NCI-H1105 (cell line): ENCODE measurements at places on chromosomes 4 and X.

GRCh38 chr4:148072789-148073188 is 340.9 kb downstream of the ARHGAP10 start:
- no peak for DNase-seq

- DNase-seq = peak; percentile 71
Observed at GRCh38 chr4:181536811-181537434, 706.3 kb upstream of the TENM3 start.

- no peak for DNase-seq
Observed at GRCh38 chr4:98642991-98643426, 15.4 kb downstream of the TSPAN5 start.

DNA sequence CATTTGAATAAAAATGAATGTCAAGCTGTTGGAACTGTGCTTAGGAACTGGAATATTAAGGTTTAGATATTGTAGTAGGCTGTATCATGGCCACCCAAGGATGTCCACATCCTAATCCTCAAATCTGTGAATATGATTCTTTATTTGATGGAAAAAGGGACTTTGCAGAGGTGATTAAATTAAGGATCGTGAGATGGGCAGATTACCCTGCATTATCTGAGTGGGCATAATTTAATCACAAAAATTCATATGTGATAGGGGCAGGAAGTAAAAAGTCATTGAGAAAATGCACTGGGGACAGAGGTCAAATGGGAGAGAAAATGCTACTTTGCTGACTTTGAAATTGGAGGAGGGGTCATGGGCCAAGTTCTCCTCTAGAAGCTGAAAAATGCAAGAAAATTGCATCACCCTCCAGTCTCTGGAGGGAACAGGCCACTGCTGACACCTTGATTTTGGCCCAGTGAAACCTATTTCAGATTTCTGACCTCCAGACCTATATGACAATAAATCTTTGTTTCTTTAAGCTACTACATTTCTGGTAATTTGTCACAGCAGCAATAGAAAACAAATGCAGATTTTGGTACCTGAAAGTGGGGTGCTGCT is 521.4 kb downstream of the PCDH7 start:
- no peak for DNase-seq

GRCh38 chrX:53084043-53084570 is 1.9 kb downstream of the TSPYL2 start:
- DNase-seq = no peak

GRCh38 chr4:158624889-158625478 is 46.7 kb downstream of the C4orf46 start:
- peak; percentile 15 for DNase-seq

DNA sequence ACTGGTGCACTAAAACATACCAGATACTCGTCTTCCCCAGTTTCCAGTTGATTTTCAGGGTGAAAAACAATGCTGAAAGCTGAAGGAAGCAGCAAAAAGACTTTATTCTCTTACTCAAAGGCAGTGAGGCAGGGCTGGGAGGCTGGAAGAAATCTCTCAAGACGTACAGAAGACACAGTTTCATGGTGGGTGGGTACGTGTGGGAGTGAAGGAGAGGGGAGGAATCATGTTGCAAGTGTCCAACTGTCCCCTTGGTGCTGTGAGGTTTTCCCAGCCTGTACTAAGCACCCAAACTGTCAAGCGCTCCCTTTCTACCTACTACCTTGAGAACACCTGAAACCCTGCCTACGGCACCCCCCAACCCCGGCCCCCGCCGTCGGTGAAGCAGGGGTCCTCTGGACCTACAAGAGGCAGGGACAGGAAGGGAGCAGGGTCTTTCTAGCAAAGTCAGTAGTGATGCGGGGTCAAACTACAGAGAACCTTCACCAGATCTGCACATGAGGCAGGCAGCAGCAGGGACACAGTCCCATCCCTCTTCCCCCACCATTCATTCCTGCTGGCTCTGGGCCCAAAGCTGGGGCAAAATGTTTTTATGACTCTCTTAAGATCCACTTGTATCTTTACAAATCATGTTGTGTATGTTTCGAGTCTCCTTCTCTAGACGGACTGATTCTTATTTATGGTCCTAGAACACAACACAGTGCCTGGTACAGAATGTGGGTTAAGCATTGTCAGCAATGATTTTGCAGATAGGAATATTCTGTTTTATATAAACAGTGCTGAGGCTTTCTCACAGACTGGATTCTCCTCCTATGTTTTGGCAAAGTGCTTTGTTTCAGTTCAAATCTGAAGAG is 2.4 kb upstream of the SETD7 start:
- DNase-seq = no peak

- no peak for DNase-seq
Observed at GRCh38 chrX:14670819-14671218, 141.5 kb downstream of the GLRA2 start.

GRCh38 chrX:130769835-130770234 is 133.2 kb downstream of the ENOX2 start:
- no peak for DNase-seq

DNA sequence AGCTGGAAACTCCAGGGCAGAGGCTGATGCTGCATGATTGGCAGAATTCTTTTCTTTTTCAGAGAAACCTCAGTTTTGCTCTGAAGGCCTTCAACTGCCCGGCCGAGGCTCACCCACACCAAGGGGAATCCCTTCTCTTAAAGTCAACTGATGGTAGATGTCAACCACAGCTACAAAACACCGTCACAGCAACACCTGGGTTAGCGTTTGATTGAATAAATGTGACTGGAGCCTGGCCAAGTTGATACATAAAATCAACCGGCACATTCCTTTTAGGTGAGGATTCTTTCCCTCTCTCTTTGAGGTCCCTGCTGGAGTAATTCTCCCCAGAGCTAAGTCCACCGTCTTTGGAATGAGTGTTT is 15.2 kb upstream of the KIAA0232 start:
- DNase-seq = no peak

- no peak for DNase-seq
Observed at GRCh38 chr4:187942968-187943367, 52.6 kb upstream of the ZFP42 start.

GRCh38 chr4:23932186-23932585 is 42.3 kb upstream of the PPARGC1A start:
- no peak for DNase-seq

- DNase-seq = no peak
Observed at GRCh38 chrX:20418379-20419150, 151.9 kb upstream of the RPS6KA3 start.

GRCh38 chr4:6929812-6930464 is 20.3 kb downstream of the TBC1D14 start:
- no peak for DNase-seq

- no peak for DNase-seq
Observed at GRCh38 chrX:63426519-63426918, 75.4 kb upstream of the SPIN4 start.

- peak; percentile 86 for DNase-seq
Observed at GRCh38 chrX:56995271-56995994, at the start of gene SPIN3. Gene SPIN3, minus strand, starts transcription at chrX:56995541. Its CDS starts 594 bp downstream, at chrX:56994947.

DNA sequence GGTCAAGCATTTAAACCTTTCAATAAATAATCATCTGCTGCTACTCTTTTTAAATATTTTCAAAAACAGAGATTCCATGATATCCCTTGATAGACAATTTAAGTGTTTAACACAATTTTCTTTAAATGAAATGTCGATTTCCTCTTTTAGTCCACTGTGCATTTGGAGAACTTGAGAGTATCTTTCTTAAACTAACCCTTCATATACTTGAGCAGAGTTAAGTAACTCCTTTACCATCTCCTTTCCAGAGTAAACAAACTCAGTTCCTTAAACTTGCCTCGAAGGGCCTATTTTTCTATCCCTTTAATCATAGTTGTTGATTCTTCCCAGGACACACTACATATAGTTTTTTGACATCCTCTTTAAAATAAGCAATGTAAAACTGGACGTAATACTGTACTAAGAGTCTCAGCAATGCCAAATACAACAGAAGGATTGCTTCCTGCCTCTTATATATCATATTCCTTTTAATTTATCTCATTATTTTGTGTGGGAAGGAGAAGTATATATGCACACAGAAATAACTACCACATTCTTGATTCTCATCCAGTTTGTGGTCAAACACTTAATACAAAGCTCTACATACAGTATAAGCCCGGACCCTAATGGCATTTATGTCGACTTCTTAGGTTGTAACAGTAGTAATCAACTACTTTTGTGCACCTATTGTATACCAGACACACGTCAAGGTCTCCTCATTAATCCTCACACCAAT is 22.8 kb downstream of the RAB28 start:
- no peak for DNase-seq

DNA sequence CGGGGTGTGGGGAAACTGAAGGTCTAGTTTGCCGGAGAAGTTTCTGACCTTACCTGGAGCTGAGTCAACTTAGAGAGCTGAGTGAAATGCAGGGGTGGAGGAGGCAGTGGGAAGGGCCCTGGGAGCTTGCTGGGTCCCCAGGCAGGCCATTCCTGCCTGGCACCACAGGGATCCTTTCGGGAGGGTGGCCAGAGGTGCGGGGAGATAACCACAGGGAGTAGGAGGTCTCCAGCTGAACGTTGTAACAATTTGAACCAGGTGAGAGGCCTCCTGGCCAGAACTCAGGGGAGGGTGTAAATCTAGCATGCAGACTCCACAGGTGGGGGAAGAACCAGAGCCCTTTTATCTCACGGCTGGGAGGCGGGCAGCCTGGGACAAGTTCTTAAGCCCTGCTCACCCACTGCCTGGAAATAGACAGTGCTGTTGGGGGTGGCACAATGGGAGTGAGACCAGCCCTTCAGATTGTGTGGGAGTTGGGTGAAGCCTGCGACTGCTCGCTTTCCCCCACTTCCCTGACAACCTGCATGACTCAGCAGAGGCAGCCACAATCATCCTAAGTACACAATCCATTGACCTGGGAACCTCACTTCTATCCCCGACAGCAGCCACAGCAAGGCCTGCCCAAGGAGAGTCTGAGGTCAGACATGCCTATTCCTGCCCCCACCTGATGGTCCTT is 247.4 kb downstream of the ADGRA3 start:
- DNase-seq = no peak

GRCh38 chr4:91111556-91111955 is 984.4 kb downstream of the CCSER1 start:
- no peak for DNase-seq

GRCh38 chrX:27186671-27187070 is 276.5 kb downstream of the PPP4R3C start:
- DNase-seq = peak; percentile 5

GRCh38 chr4:141331534-141332358 is 111.1 kb downstream of the ZNF330 start:
- no peak for DNase-seq

GRCh38 chr4:87476934-87477333 is 52.2 kb downstream of the SPARCL1 start:
- no peak for DNase-seq

- no peak for DNase-seq
Observed at GRCh38 chrX:69396916-69397315, 107.2 kb upstream of the NALF2 start.

DNA sequence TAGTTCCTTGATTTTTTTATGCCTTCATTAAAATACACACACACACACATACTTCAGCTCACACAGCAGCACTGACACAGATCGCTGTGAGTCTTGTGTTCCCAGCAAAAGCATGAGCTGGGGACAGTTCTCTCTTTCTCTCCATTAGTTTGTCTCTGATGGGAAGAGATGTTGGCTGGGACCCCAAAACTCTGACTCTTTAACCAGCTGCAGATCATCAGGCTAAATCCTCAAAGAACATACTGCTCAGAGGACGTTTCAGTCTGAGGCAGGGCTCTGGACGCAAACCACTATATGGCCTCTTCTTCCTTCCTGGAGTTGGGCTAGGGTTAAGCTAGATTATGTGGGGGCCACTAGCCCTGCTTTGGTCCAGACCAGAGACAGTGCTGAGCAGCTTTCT is 109.6 kb downstream of the NHSL2 start:
- DNase-seq = no peak

DNA sequence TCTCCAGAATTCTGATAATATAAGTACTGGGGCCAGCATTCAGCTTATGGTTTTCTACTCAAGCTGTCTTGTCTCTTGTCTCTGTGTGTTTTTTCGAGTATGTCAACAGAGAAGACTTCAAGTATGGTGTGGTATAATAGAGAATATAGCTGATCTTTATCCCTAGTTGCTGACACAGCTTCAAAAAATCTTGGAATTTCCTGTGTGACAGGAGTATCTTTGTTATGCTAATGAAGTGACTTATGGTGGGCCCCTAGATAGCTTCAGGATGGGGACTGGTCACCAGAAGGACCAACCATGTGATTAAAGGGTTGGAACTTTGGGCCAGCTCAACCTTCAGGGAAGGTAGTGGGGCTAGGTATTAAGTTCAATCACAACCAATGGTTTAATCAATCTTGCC is 2.9 kb downstream of the GPRASP3 start:
- DNase-seq = no peak

GRCh38 chr4:110195561-110196205 is 2.7 kb downstream of the ELOVL6 start:
- DNase-seq = no peak

DNA sequence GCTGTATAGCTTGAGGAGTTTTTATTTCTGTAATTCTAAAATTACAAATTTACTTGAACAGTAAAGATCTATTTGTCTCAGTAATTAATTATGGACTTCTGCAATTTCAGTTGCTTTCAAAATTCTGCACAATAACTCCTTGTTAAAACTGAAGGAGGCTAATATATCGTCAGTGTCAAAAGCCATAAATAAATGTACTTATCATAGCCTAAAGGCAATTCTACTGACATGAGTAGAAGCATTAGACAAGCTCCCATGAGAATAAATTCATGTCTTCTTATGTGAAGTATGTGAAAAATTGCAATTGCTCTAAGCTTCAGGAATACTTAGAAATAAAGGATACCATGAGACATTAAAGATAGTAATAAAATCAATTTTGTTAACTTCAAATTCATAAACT is 381.2 kb upstream of the PCDH10 start:
- no peak for DNase-seq

GRCh38 chrX:63525491-63525890 is 174.4 kb upstream of the SPIN4 start:
- no peak for DNase-seq

GRCh38 chrX:105460376-105460775 is 239.9 kb upstream of the TEX13A start:
- no peak for DNase-seq

DNA sequence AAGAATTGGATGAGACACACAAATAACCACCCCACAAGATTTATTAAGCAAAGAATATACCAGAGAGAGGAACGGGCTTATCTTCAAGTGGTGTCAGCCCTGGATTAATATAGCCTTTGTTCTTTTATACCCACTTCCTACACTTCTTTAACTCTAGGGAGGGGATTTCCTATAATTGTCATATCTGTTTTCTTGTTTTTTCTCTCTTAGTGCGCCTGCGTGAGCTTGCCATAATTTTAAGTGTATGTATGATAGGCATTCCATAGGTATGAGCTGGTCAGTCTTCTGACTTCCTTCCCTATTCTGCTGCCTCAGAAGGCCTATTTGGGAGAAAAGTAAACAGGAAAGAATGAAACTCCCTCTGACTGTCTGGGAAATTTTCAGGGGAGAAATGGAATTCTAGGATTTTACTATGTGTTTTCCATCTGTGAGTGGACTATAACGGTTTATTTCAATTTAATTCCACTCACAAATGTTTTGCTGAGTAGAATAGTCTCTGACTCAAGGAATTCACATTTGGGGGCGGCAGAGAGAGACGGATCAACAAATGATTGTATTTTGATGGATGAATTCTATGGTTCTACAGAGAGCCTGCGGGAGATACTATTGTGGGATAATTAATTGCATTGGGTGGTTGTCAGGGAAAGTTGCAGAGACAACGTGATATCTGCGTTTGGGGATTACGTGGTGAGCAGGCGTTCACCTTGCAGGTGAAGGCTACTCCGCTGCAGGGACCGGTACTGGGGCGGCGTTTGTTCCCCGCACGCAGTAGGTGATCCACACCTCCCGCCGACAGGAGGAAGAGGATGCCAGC is 626 bp upstream of the CEP135 start:
- DNase-seq = no peak

GRCh38 chr4:107380836-107381438 is 339.1 kb downstream of the PAPSS1 start:
- no peak for DNase-seq

- DNase-seq = peak; percentile 38
Observed at GRCh38 chr4:73607375-73608033, 12.7 kb downstream of the RASSF6 start.
